IPS DF 6.9 (cell line): ENCODE measurements at places on chromosomes 6 and 20.

GRCh38 chr6:108123946-108124345 lies 41.9 kb upstream of the NR2E1 start:
- no peak overlapping the region for H3K4me3 ChIP-seq
- no peaks in the 10 kb centered on the region for H3K36me3 ChIP-seq
- peaks cover 11% of the 10 kb centered on the region for H3K4me1 ChIP-seq
- no peak overlapping the region for H3K27ac ChIP-seq
- no peak for DNase-seq

GRCh38 chr6:33197431-33198048 lies 2.9 kb downstream of the RXRB start:
- H3K4me1 ChIP-seq = peaks cover 5% of the 10 kb centered on the region; the same call in 1 of the 2 replicates
- no peak overlapping the region for H3K27ac ChIP-seq
- no peak for DNase-seq
- H3K4me3 ChIP-seq = no peak overlapping the region
- H3K27me3 ChIP-seq = no peaks in the 10 kb centered on the region

DNA sequence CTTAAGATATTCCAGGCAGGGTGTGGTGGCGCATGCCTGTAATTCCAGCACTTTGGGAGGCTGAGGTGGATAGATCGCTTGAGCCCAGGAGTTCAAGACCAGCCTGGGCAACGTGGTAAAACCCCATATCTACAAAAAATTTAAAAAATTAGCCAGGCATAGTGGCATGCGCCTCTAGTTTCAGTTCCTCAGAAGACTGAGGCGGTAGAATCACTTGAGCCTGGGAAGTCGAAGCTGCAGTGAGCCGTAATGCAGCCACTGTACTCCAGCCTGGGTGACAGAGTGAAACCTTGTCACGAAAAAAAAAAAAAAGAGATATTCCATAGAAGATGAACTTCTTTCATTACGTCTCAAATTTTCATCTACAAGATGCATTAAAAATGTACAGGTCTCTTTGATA lies 46.7 kb upstream of the ISM1 start:
- no peaks in the 10 kb centered on the region for H3K36me3 ChIP-seq
- H3K4me3 ChIP-seq = no peak overlapping the region
- H3K4me1 ChIP-seq = no peaks in the 10 kb centered on the region
- no peak overlapping the region for H3K27ac ChIP-seq

DNA sequence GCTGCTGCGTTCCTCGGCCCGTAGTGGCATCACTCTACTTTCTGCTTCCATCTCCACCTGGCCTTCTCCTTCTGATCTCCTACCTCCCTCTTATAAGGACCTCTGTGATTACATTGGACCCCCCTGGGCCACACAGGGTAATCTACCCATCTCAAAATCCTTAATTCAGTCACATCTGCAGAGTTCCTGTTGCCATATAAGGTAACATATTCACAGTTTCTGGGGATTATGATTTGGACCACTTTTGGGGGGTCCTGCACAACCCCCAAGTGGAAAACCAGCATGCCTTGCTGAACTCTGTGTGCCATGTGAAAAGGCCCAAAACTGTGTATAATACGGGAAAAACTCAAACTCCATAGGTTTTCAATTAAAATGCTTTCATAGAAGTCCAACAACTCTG lies 51.1 kb downstream of the LY86 start:
- H3K4me3 ChIP-seq = no peak overlapping the region
- no peak overlapping the region for H3K27ac ChIP-seq
- DNase-seq = no peak
- no peaks in the 10 kb centered on the region for H3K27me3 ChIP-seq
- H3K36me3 ChIP-seq = no peaks in the 10 kb centered on the region

DNA sequence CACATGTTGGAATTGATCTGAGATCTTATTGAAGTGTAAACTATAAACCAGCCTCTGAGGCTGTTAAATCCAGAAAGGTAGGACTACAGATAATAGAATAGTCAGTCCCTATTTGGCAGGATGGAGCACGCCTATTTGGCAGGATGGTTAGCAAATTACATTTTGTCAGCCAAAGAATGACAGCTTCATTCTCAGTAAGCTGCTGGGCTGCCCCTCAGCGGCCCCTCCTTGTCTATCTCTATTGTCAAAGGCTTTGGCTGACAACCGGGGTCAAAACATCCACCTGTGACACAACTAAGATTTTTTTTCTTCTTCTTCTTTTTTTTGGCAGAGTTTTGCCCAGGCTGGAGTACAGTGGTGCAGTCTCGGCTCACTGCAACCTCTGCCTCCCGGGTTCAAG lies 123.4 kb upstream of the ECI2 start:
- no peaks in the 10 kb centered on the region for H3K27me3 ChIP-seq
- H3K4me3 ChIP-seq = no peak overlapping the region
- no peak overlapping the region for H3K27ac ChIP-seq
- no peaks in the 10 kb centered on the region for H3K36me3 ChIP-seq
- H3K4me1 ChIP-seq = no peaks in the 10 kb centered on the region

DNA sequence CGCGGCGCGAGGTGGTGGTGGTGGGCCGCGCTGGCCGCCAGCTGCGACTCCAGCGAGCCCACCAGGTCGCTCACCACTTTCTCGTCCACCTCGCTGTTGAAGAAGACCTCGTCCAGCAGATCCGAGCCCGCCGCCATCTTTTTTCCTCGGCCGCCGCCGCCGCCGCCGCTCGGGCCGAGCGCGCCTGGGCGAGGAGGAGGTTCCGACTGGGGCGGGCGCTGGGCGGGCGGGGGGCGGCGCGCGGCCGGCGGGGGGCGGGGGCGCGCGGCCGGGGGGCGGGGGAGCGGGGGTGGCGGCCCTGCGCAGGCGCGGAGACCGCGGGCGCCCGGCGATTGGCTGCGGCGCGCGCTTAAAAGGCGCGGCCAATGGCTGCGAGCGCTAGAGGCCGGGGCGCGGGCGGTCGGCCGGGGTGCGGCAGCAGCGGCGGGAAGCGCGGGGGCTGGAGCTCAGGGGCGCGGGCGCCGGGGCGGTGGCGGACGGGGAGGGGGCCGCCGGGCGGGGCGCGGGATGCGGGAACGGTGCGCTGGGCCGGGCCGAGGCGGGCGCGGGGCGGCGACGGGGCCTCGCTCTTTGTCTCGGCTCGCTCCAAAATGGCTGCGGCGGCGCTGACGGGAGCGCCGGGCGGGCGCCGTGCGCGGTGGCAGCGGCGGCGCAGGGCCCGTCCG lies at the start of gene TAF4:
TAF4 (minus strand) TSS at position 208 of the 665 bp plus-strand sequence; CDS start at position 137, 71 bp downstream.
- no peak within 1 kb of the TSS for H3K27ac ChIP-seq
- DNase-seq = no peak
- H3K27me3 ChIP-seq = no peaks in the 10 kb centered on the region
- H3K4me1 ChIP-seq = peaks cover 13% of the 10 kb centered on the region

DNA sequence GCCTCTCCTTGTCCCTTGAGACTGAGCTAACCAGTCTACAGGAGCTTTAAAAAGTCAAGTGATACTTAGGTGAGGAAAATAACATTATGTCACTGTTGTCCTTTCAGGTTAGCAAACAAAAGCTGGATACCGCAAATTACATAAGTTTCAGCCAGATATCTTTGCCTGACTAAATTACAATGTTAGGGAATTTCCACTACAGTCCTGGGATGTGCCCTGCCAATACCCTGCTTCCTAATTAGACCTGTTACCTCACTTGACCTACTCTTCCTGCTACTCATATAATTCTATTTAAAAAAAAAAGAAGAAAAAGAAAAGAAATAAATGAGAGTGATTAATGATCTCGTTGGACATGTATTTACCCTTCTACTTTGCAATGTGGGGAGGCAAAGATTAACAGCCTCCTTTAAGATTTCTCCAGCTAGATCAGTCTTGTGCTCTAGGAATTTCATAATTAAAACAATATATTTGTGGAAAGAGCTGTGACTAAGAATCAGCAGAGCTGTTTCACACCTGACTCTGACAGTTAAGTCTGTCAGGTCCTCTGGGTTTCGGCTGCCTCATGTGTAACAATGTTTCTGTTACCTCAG lies 318.9 kb downstream of the HDGFL1 start:
- no peak overlapping the region for H3K4me3 ChIP-seq
- H3K27ac ChIP-seq = no peak overlapping the region
- no peak for DNase-seq
- H3K4me1 ChIP-seq = no peaks in the 10 kb centered on the region

DNA sequence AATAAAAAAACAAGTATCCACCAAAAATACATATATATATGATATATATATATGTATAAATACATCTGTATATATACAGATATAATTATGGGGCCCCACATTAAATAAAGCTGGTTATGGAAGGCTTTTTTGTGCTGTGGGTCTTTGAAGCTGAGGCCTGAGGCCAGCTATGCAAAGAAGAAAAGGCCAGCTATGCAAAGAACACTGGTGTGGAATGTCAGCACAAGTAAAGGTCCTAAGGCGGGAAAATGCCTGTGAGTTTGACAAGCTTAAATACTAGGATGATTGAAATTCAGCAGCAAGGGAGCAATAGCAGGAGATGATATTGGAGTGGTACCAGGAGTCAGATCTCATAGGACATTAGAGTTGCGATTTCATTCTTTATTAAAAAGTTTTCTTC lies 25.2 kb downstream of the ADGRF1 start:
- H3K27me3 ChIP-seq = no peaks in the 10 kb centered on the region
- no peak for DNase-seq
- no peak overlapping the region for H3K4me3 ChIP-seq
- H3K36me3 ChIP-seq = no peaks in the 10 kb centered on the region
- H3K4me1 ChIP-seq = 0 out of 2 replicates have a peak, but pooled peaks cover 1% of the 10 kb centered on the region
- no peak overlapping the region for H3K27ac ChIP-seq

- no peaks in the 10 kb centered on the region for H3K27me3 ChIP-seq
- DNase-seq = no peak
- H3K27ac ChIP-seq = no peak overlapping the region
These were observed 198.8 kb upstream of the OPRM1 start for GRCh38 chr6:153840039-153840850.

DNA sequence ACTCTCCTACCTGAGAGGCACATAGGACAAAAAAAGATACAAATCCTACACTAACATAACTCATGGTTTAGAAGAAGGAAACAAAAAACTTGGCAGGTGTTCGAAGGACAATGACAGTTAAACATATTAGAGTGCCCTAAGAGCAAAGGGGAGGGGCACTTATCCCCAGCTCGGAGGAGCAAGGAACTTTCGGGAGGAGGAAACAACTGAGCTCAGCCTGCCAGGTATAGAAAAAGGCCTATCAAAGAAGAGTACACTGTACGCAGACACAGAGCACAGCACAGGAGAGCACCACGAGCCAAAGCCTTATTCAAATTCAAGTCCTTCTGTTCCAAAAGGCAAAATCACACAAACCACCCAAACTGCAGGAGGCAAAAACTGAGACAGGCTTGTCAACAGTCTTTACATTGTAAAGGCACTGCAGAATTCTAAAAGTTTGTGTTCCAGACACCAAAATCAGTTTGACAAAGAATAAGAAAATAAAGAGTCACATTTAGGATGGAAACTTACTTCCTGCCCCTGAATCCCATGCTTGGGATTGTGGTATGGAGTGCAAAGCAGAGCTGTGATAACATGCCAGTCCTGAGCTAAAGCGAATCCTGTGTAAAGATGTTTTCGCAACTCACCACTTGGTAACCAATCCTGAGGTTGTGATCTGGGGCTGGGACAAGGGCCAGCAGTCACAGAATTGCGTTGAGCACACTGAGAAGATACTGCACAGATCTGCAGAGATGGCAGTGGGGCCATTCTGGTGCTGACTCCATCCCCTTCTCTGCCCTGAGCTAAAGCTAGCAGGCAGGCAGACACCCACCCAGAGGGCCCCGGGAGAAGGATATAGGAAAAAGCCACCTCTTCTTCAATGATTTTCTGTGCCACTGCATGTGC lies 108.6 kb downstream of the CHD6 start:
- H3K27me3 ChIP-seq = no peaks in the 10 kb centered on the region
- peaks cover 4% of the 10 kb centered on the region for H3K4me1 ChIP-seq
- H3K27ac ChIP-seq = no peak overlapping the region
- no peak overlapping the region for H3K4me3 ChIP-seq
- no peak for DNase-seq

- H3K4me1 ChIP-seq = no peaks in the 10 kb centered on the region
- H3K27me3 ChIP-seq = no peaks in the 10 kb centered on the region
- H3K27ac ChIP-seq = no peak overlapping the region
- H3K4me3 ChIP-seq = no peak overlapping the region
- no peaks in the 10 kb centered on the region for H3K36me3 ChIP-seq
- DNase-seq = no peak
These were observed 422.2 kb upstream of the PLCB4 start for GRCh38 chr20:8646716-8647115.

DNA sequence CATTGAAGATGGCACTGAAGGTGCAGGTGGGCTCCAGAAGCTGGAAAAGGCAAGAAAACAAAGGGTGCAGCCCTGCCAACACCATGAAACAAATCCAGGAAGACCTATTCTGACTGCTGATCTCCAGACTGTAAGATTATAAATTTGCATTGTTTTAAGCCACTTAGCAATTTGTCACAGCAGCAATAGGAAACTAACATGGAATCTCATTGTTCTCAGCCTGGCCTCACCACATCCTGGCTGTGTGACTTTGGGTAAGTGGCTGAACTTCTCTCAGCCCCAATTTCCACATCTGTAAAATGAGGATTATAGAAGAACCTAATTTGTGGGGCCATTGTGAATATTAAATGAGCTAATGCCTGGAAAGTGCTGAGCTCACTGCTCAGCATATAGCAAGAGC lies 160.4 kb upstream of the MAFB start:
- no peak overlapping the region for H3K4me3 ChIP-seq
- H3K4me1 ChIP-seq = no peaks in the 10 kb centered on the region
- no peaks in the 10 kb centered on the region for H3K36me3 ChIP-seq

GRCh38 chr6:110456694-110457093 lies 19.7 kb downstream of the SLC22A16 start:
- DNase-seq = no peak
- no peaks in the 10 kb centered on the region for H3K27me3 ChIP-seq
- H3K27ac ChIP-seq = no peak overlapping the region

GRCh38 chr6:144653885-144654505 lies 368.9 kb downstream of the UTRN start:
- H3K36me3 ChIP-seq = no peaks in the 10 kb centered on the region
- no peak for DNase-seq
- no peak overlapping the region for H3K27ac ChIP-seq
- no peak overlapping the region for H3K4me3 ChIP-seq

DNA sequence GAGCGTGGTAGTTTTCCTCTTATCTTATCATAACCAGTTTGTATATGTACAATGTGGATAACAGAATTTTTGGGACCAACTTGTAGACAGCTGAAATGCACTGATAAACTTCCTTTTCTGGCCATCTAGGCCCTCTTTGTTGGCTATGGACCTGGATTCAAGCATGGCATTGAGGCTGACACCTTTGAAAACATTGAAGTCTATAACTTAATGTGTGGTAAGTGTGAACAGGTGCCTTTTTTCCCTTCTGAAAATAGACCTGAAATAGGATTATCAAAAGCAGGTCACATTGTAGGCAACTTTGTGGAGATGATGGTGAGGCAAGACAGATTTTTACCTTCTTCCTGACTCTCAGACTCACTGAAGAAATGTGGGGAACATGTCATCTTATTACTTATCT lies 67.8 kb downstream of the ENPP1 start:
- no peaks in the 10 kb centered on the region for H3K27me3 ChIP-seq
- H3K4me3 ChIP-seq = no peak overlapping the region
- no peak overlapping the region for H3K27ac ChIP-seq
- no peak for DNase-seq
- H3K4me1 ChIP-seq = no peaks in the 10 kb centered on the region; the same call in 1 of the 2 replicates
- peaks cover 4% of the 10 kb centered on the region; the same call in 1 of the 2 replicates for H3K36me3 ChIP-seq

- no peak for DNase-seq
- H3K4me1 ChIP-seq = no peaks in the 10 kb centered on the region; the same call in 1 of the 2 replicates
These were observed 128.2 kb downstream of the COL12A1 start for GRCh38 chr6:75077701-75078100.
